Dermis microvascular lymphatic vessel endothelial cell (primary cell): ENCODE measurements at places on chromosomes 12 and 14. TPM values are rescaled to one million over a fixed set of nuclear protein-coding genes. Genes with fewer than 3 reads are reported as not detected.

GRCh38 chr12:10584415-10584814, 29.0 kb downstream of the MAGOHB start:
- no peak for DNase-seq

GRCh38 chr12:130661486-130662255, 54.4 kb downstream of the RIMBP2 start:
- DNase-seq, result no peak

- DNase-seq, result no peak
These were observed 146.4 kb upstream of the BTG1 start for GRCh38 chr12:92292016-92292415.

- no peak for DNase-seq
These were observed 10.9 kb upstream of the LGMN start for GRCh38 chr14:92759300-92759678.

- DNase-seq, result no peak
These were observed 32.2 kb upstream of the DCD start for GRCh38 chr12:54680374-54680773.

DNA sequence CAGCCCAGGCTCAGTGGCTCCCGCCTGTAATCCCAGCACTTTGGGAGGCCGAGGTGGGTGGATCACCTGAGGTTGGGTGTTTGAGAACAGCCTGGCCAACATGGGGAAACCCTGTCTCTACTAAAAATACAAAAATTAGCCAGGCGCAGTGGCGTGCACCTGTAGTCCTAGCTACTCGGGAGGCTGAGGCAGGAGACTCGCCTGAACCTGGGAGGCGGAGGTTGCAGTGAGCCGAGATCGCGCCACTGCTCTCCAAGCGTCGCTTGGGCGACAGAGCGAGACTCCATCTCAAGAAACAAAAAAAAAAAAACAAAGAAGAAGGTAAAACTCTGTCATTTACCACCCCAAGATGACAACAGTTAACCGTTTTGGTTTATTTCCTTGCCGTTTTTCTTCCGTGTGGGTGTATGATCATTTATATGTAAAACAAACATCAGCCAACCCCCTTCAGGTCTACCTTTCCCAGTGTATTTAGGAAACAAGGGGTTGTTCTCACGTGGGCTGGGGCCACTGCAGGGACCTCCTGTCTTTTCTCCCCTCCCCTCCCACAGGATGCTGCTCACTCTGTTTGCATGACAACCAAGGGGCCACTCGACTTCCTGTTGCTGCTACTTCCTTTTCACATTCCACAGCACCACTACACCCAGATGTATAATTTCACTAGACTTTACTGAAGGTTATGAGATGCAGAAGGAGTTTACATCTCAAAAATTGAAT, 13.6 kb downstream of the TTC9 start:
- peak; percentile 7 for DNase-seq

DNA sequence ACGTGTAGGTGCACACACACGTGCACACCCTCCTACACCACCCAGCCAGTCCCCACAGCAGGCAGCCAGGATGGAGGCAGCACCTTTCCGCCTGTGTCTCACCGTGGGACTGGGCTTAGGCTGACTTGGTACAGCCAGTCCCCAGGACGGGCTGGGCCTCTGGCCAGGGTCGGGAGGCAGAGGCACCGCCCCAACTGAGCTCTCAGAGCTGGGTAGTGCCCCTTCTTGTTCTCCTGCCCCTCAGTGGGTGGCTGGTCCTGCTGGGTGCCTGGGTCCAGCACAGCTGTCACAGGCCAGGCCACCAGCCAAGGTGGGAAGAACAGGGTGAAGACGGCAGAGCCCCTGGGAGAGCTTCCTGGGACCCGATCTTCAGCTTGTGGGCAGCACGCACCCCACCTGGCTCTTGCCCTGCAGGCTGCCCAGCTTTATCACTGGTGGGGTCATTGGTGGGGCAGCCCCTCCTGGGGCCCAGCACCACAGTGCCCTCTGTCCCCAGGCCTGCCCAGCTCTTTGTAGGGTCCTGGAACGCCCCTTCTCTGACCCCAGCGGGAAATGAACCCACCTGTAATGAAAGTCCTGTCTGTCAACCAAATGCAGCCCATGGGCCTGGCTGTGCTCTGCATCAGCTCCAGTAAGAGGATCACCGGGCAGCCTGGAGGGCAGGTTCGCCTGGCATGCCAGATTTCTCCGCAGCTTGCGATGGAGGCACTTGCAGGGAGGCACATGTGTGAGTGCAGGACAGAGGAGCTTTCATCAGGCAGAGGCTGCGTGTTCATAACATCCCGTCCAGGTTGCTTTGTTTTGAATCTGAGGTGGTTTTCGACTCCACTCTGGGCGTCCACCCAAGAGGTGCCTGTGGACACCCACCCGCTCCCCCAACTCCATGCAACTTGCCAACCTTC, 14.7 kb downstream of the CDCA4 start:
- DNase-seq, result no peak

DNA sequence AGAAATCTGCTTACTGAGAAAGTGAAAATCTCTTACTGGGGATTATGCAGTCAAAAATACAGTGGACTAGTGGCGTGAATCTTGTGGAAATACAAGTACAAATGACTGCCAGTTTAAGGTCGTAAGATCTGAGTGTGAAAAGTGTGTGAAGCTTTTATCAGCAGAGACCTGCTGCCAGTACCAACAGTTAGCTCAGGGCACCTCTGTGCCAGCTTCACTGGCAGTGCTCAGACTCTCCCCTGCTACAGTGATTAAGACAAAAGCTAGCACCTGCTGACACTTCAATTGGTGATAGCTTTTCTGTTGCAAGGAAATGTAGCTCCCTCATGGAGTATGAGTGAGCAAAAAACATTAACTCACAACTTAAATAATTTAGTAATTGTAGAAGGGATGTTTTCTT, 185.1 kb downstream of the ANO6 start:
- DNase-seq, result no peak

The SLC48A1 gene
- 9.2 and 9.5 TPM in 2 replicates for total RNA-seq

The GPD1 gene
- under 0.01 TPM in 1 of 2 replicates, not detected in the other for total RNA-seq

DNA sequence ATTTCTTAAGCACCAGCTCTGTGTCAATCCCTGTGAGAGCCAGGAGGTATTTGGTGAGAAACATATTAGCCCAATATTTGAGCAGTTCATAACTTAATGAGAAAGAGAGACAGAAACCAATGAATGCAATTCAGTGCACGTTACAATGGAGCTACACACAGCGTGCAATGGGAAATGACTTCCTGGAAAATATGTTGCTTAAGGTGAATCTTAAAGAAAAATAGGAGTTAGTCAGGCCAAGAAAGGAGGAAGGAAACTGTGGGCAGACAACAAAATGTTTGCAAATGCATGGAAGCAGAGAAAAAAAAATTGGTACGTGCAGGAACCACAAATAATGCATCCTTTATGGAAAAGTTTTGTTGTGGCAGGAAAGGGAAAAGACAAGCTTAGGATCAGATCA, 481.7 kb downstream of the BCAT1 start:
- DNase-seq, result no peak

- DNase-seq, result no peak
These were observed 301.0 kb upstream of the MIS18BP1 start for GRCh38 chr14:45553981-45554380.

- DNase-seq, result no peak
These were observed 7.8 kb downstream of the METTL3 start for GRCh38 chr14:21503376-21503775.

- DNase-seq, result no peak
These were observed 10.5 kb downstream of the DCN start for GRCh38 chr12:91172096-91172495.

GRCh38 chr12:87230441-87230840, 798.8 kb downstream of the C12orf50 start:
- no peak for DNase-seq

GRCh38 chr12:30016540-30017055, 232.9 kb upstream of the TMTC1 start:
- no peak for DNase-seq

- DNase-seq, result no peak
These were observed 70.5 kb downstream of the BHLHE41 start for GRCh38 chr12:26054383-26054782.

GRCh38 chr14:69321601-69322330, 61.8 kb downstream of the GALNT16 start:
- DNase-seq, result no peak

DNA sequence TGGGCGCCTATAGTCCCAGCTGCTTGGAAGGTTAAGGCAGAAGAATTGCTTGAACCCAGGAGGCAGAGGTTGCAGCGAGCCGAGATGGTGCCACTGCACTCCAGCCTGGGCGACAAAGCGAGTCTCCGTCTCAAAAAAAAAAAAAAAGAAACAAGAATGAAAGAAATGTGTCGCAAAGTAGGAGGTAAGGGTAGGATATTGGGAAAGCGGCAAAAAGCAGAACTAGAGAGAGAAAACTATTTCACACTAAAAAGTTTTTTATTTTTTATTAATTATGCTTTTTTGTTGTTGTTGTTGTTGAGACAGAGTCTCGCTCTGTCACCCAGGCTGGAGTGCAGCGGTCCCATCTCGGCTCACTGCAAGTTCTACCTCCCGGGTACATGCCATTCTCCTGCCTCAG, 17.7 kb downstream of the SBNO1 start:
- DNase-seq, result no peak

GRCh38 chr14:94989946-94990345, 167.4 kb downstream of the DICER1 start:
- no peak for DNase-seq

DNA sequence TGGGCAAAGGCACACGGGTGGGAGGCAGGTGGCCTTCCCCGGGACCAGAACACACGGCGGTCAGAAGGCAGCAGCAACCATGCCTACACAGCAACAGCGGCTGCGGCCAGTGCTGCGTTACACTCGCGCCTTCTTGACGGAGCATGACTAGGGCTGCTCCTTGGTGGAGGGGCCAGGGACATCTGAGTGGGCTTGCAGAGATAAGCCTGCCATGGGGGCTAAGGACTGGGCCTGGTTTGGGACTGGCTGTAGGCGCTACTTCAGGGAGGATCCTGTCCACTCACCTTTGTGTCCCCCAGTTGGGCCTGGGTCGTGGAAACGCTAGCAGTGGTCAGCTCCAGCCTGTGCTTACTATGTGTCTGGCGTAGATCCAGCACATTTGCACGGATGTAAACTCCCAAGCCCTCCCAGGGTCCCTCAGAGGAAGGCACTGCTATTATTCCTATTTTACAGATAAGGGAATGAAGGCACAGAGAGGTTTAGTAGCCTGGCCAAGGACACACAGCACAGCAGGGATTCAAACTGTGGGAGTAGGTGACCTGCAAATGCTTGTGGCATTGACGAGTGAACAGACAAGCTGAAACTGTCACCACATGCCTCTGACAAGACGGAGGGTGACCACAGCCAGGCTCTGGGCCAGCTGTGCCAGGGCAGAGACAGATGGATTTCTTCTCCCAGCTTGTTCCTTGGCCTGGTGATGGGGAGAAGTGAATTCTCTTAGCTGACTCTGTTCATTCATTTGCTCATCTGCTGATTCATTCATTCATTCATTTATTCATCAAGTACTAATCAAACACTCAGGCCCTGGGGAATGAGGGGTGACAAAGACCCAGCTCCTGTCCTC, 31.9 kb upstream of the DLK1 start:
- DNase-seq, result no peak

- DNase-seq, result no peak
These were observed 173.5 kb upstream of the DYRK2 start for GRCh38 chr12:67474934-67475620.

DNA sequence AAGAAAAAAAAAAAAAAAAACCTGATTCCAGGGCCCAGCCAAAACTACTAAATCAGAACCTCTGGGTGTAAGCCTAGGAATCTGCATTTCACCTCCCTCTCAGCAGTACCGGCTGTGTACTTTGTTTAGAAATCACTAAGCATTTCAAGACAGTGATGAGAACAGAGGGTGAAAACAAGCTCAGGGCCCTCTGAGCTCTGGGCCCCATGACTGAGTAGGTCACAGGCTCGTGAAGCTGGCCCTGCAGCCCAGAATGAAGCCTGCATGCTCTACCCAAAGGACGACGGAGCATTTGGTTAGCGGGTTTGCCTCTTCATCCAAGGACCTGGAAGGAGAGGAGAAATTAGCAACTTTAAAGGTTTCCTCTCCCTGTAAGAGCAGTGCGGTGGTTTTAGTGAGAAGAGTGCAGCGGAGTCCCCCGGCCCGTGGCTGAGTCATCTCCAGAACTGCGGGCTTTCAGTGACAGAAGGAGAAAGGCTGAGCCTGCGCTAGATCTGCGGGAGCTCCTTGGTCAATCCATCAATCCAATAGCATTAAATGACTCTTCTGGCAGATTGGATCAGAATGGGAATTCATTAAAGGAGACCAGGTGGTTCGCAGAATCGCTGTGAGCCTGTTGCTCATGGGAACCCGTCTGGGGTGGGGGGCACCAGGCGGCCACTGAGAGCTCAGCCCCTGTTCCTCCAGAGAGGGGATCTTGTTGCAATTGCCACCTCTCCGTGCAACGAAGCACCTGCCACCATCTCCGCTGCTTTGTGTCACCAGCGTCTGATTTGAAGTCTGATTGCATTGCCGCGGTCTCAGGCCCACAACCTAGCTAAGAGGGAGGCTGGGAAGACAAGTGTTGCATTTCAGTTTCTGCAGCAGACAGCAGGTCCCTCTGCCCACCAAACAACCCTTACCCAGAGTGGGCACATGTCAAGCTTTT, 7.3 kb downstream of the IL31 start:
- DNase-seq, result no peak

- no peak for DNase-seq
These were observed 19.2 kb upstream of the PAPOLA start for GRCh38 chr14:96482986-96483385.

DNA sequence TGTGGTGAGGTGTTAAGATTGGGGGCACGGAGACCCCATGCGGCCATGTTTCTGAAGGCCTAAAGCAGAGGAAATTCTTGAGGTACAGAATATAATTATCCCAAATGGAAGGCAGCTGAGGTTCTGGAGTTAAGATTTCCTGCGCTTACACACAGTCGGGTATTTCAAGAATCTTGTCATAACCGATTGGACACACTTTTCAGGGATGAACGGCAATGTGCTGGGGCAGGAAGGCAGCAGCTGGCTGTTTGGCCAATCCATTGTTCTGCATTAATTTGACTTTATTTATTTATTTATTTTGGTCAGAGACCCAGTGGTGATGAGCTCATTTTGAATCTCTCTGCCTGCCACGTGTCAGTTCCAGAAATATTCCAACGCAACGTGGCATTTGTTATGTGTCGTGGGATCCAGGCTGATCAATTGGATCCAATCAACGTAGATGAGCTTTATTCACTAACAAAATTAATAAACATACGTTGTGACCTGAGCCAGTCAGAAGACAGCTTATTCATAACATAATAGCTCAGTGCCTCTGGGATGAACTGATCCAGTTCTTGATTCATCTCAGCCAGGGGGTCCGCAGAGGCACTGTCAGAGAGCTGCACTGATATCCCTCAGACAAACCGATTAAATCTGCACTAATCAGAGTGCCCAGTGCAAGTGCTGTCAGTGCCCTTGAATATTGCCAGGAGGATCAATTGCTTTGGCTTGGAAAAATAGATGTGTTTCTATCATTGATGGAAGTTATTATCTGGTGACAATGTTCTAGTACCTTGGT, 181.0 kb downstream of the KTN1 start:
- DNase-seq, result no peak

The EPYC gene
- total RNA-seq, result not detected in 2 replicates

The TAS2R42 gene
- not detected in 2 replicates for total RNA-seq
